ENCODE measurements at places on chromosomes 12 and 14.

GRCh38 chr14:55309154-55309553, 37.9 kb downstream of the FBXO34 start:
- DNase-seq = no peak

DNA sequence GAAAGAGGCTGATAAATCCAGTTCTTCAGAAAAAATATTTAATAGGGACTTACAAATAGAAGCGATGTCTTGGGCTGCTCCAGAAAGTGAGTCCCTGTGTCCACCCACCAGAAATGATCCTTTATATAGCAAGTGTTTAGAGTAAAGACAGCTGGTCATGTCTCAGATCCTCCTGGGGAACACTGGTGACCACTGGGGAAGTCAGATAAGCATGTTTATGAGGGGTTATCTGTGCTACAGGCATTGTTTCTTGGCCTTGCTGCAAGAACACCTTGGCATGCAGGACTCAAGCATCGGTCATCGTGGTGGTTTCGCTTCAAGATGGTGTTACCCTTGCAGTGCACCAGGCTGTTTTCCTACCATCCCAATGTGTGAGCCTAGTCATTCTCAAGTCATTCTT, 27.2 kb downstream of the CPM start:
- no peak for DNase-seq

GRCh38 chr14:67622675-67623074, 3.0 kb downstream of the ARG2 start:
- no peak for DNase-seq

- DNase-seq = no peak
Observed at GRCh38 chr14:22580625-22581024, 8.4 kb downstream of the DAD1 start.

DNA sequence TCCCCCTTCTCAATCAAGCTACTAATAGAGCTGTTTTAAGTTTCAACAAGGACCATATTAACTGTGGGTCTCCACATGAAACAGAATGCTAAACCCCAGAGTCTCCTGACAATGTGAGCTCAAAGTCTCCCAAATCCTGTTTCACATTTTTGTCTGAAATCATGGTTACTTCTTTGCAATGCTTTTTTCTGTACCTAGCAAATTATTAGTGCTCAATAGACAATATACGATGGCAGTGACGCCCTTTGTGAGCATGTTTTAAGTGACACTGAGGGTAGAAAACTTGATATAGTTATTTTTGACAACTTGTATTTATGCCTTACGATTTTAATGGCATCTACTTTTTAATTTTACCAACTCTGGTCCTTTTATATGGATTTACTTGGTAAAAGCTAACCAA, 85.4 kb upstream of the SOX5 start:
- DNase-seq = no peak

DNA sequence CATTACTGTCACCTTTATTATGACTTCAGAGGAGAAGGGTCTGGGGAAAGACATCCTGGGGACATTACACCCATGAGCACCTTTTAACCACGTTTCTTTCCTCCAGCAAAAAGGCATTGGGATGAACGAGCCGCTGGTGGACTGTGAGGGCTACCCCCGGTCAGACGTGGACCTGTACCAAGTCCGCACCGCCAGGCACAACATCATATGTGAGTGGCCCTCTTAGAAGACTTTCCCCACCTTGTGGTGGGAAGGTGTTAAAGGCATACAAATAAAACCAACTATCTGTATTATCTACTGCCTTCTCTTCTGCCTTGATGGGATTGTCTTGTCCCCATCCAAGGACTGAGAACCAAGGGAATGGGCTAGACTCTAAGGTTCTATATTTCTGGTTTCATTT, 6.0 kb downstream of the PSMD9 start:
- DNase-seq = no peak

DNA sequence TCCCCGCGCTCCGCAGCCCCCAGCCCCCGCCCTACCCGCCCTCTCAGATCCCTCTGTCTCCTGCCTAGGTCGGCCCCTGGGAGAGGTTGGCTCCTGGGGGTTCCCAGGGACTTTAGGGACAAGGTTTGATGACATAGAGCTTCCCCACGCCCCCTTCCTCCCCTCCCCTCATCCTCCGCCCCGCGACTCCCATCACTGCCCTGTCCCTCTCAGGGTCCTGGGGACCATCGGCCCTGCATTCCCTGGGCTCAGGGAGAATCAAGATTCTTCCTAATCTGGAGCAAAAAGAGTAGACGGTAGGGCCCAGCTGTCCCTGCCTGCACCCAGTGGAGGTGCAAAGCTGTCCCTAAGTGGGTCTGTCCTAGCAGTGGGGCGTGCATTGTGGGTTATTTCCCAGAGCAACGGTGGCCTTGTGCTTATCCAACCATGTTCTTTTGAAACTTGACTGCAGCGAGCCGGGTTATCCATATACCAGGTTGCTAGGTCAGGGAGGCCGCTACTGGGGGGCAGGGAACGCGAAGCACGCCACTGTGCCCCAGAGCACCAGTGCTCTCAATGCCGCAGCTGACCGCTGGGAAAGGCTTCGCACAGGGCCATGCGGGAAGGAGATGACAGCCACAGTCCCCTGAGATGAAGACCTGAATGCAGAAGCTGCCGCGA, 124.4 kb upstream of the PRMT8 start:
- DNase-seq = no peak

DNA sequence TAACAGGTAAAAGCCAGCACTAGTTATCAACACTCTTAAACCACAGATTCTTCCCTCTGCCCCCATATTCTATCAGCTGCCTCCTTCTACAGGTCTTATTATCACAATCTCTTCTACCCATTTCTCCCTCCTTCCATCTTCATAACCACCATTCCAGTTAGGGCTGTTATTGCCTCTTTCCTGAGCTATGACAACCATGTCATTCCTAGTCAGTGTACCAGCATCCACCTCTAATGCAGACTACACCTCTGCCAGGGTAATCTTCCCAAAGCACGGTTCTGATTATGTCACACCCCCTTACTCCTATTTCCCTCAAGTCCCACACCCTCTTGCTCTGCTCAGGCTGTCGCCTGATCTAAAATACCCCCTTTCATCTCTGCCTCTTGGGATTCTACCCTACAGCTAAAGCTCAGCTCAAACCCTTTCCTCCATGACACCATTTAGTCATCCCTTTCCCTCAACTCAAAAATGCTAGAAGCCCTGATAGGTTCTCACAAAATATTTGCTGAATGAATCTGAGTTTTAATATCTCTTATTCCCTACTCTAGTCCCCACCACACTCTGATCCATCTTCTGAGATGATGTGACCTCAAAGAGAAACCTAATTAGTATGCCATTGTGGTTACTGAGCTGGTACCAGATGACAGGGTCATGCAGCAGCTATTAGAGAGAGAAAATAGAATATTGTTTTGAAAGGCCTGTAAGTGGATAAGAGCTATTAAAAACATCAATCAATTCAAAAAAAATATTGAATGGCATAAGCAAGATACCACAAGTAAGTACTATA, 11.7 kb downstream of the RACGAP1 start:
- DNase-seq = no peak

GRCh38 chr12:131008131-131008912, 54.6 kb downstream of the ADGRD1 start:
- DNase-seq = no peak

GRCh38 chr14:69481815-69482568, 2.5 kb upstream of the PLEKHD1 start:
- DNase-seq = no peak

DNA sequence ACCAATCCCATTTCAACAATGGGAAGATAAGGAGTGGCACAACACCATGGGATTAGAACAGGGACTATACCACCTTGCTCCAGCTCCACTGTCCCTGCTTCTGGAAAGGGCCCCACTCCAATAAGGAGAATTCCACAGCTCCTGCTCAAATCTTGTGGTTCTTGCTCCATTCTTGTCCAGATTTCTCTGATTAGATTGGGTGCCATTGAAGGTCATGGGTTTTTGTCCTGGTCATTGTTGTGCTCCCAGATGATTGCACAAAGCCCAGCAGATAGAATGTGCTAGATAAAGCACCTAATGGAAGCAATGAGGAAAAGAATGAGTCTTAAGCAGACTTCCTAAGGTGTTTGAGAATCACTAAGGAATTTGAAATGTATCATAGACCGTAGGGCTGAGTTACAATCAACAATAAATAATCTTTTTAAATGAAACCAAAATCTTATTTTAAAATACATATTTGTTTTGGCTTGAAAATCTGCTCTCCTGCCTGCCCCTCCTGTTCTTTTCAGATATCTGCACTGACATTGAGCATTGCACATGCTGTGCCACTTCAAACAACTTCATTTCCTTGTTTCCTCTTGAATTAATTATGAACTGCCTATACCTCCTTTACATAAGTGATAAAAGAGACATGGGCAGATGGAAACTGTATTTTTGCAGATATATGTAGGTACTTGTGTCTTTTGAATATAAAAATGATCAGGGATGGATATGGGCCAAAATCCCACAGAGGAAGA, 115.9 kb downstream of the FGD4 start:
- no peak for DNase-seq

DNA sequence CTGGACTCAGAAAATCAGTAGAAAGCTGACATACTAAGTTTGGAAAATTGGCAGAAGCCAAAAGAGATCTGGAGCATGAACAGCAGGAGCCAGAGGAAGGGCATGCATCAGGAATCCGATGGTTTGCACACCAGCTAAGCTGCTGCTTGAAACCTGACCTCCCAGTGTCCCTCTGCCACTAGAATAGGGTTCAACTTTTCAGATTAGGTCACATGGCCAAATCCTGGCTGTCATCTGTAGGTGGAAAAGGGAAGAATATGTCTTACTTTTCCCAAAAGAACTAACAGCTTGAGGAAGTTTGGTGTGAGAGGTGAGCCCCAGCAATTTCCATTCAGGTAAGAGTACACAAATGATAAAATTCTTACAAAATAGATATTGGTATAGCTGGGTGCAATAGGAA, 732.6 kb downstream of the RERGL start:
- DNase-seq = no peak

GRCh38 chr12:105072888-105073488, 11.3 kb downstream of the ALDH1L2 start:
- no peak for DNase-seq

GRCh38 chr12:39173726-39174125, 268.3 kb upstream of the CPNE8 start:
- DNase-seq = no peak

DNA sequence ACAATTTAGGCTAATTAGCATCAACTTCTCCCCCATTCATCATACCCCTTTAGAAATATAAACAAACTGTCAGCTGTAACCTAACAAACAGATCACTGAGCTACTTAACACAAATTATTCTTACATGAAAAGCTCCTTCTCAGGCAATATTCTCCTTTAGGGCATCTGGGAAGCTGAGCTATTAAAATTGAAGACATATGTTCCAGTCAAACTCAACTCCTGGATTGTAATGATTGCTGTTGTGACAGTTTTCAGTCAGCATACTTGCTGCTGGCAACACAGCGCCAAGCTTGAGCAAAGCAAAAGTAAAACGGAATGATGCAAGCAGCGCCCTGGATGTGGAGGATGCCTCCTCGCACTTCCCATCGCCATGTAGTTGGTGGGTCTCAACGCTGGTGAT, 82.4 kb downstream of the SLC25A21 start:
- no peak for DNase-seq

- no peak for DNase-seq
Observed at GRCh38 chr12:49340095-49340870, 3.3 kb upstream of the C1QL4 start.

GRCh38 chr12:65086236-65086635, 34.9 kb downstream of the WIF1 start:
- no peak for DNase-seq

DNA sequence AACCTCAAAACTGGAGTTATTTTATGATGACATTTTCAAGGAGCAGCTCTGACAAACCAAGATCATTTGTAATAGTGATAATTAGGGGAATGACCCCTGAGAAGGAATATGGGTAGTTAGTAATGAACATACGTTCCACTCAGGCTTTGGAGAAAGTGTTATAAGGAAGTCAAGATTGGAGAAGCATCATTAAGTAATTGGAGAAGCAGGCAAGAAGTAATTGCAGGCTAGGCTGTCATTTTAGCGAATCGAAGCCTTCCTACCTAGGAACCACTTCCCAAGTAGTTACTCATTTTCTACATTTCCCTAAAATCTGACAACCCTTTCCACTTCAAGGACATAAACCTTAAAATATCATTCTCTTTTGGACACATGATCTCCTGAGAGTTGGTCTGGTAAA, 1.2 kb downstream of the EDDM3B start:
- DNase-seq = no peak

- no peak for DNase-seq
Observed at GRCh38 chr14:46840944-46841720, 189.6 kb upstream of the RPL10L start.

DNA sequence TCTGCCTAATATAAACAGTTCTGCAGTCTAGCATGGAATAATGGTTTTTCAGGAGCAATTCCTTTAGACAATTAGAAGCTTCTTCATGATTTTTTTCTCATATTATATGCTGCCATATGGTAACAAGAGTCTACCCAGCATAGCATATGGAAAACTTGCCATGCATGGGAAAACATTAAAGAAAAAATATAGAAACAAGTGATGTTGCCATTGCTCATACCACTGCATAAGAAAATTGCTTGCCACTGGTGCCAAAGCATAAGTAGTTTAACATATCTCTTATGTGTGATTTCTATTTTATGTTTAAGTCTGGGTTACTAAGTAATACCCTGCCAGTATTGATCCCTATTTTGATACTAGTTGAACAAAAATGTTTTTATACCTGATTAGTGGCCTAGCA, 171.2 kb downstream of the CCDC59 start:
- no peak for DNase-seq

- no peak for DNase-seq
Observed at GRCh38 chr14:83594874-83595273, 1935.1 kb upstream of the FLRT2 start.

- DNase-seq = no peak
Observed at GRCh38 chr12:69102856-69103255, 136.5 kb upstream of the CPSF6 start.

DNA sequence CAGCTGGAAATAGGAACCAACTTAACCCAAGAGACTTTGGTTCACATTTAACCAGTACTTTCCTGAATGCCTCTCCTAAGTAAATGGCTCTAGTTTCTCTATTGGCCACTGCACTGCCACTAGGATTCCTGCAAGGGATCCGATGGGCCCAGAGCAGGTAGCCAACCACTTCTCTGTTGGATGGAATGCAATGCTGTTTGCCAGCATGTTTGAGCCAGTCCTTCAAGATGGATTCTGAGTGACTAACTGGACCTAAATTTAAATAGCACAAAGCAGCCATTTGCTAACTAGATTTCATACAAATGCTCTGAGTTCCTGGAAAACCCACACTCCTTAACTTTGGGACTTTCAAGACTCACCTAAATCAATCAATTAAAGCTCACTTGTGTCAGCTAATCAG, 9.5 kb upstream of the CLEC2D start:
- no peak for DNase-seq

- no peak for DNase-seq
Observed at GRCh38 chr14:26554069-26554772, 43.6 kb downstream of the NOVA1 start.

GRCh38 chr12:121538699-121539061, 42.1 kb downstream of the KDM2B start:
- DNase-seq = no peak

- no peak for DNase-seq
Observed at GRCh38 chr14:77140359-77141213, 1.0 kb downstream of the ZDHHC22 start.

GRCh38 chr14:44352201-44352600, 154.9 kb downstream of the FSCB start:
- DNase-seq = no peak
